ENCODE measurements at places on chromosomes 7 and 10.

DNA sequence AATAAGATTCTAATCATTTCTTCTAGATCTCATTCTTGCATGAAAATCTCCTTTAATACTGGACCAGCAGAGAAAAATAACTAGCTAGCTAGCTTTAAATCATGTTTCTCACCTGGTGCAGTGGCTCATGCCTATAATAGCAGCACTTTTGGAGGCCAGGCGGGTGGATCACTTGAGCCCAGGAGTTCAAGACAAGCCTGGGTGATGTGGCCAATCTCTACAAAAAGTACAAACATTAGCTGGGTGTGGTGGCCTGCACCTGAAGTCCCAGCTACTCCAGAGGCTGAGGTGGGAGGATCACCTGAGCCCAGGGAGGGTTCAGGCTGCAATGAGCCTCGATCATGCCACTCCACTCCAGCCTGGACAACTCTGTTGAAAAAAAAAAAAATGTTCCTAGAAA is 99.2 kb downstream of the BAMBI start:
- DNase-seq, result no peak

DNA sequence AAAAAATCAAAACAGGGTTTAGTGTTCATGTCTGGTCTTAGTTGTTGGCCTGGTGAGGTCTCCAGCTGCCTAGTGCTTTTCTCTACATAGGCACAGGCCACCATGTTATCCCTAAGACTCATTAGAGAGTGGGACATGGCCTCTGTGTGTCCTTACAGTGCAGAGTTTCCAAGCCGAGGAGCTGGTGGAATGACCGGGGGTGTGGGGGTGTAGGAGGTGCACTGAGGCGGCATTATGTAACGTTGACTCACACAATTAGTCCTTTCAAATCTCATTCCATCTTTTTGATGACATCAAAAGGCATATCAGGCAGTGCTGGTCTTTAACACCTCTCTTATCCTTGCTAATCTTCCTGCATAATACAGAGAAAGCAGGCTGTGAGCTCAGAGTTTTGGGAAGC is 71.3 kb downstream of the MTPN start:
- DNase-seq, result no peak

- no peak for DNase-seq
Measured at GRCh38 chr7:137838706-137839315, 8.0 kb downstream of the DGKI start.

- no peak for DNase-seq
Measured at GRCh38 chr10:125441151-125441550, 241.8 kb downstream of the TEX36 start.

DNA sequence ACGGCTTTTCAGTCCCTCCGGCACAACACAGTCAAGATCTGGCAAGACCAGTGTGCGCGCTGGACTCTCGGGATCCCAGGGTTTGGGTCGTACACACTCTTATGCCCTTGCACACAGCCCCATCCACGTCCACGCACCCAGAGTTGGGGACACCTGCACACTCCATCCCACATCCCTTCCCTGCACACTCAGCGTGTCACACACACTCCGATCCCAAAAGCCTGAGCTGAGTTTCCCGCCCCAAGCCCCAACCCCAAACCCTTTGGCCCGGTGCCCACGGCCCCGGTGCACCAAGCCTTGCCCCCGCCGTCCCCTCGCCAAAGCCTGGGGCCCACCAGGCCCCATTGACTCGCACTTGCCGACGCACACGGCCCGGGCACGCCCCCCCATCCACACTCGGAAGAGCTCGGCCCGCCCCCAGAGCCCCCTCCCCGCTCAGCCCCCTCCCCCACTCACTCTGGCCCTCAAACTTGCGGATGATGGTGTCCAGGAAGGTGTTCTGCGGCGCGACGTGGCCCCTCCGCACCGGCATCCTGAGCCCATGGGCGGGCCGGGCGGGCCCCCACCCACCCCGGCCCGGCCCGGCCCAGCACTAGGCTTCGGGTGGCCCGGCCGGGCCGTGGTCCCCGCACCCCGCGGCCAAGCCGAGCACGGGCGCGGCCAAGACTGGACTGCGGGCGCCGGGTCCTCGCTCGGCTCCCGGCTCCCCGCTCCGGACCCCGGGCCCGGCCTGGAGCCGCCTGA is 567 bp downstream of the KCNH2 start:
- DNase-seq, result no peak

- DNase-seq, result no peak
Measured at GRCh38 chr10:130887170-130887569, 424.4 kb downstream of the TCERG1L start.

DNA sequence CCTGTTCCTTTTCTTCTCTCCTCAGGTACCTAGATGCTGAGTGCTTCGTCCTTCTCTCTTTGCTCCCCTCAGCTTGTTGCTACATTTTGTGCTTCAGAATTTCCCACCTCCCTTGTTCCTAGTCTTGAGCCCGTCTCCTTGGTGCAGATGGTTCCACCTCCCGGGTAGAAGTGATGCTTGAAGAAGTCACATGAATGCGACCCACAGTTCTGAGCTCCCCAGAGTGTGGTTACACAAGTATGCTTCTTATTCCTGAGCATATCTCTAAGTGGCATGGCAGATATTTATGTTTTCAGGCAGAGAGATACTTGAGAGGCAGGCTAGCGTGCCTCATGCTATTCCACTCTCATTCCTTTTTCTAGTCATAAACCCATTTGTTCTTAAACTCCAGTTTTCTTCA is 34.0 kb downstream of the INPP5F start:
- DNase-seq, result no peak

DNA sequence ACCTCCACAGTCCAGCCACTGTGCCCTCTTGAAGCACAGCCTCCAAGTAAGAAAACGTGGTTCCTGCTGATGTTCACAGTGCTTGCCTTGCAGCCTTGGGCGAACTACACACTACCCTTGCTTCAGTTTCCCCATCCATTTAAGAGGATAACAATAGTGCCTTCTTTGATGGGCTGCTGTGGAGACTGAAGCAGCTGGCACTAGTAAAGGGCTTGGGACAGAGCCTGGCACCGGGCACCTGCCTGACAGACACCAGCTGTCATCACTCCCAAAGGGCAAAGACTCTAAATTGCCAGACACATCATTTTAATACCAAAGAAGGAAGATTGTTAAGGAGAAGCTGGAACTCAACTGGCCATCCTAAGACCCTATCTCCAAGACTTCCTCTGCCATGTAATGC is 3.1 kb upstream of the C10orf90 start:
- no peak for DNase-seq

- DNase-seq, result no peak
Measured at GRCh38 chr10:25457552-25457951, 282.8 kb downstream of the GPR158 start.

GRCh38 chr7:26850193-26850651 is 14.2 kb downstream of the SKAP2 start:
- DNase-seq, result no peak

GRCh38 chr7:17406738-17407137 is 108.3 kb downstream of the AHR start:
- no peak for DNase-seq

DNA sequence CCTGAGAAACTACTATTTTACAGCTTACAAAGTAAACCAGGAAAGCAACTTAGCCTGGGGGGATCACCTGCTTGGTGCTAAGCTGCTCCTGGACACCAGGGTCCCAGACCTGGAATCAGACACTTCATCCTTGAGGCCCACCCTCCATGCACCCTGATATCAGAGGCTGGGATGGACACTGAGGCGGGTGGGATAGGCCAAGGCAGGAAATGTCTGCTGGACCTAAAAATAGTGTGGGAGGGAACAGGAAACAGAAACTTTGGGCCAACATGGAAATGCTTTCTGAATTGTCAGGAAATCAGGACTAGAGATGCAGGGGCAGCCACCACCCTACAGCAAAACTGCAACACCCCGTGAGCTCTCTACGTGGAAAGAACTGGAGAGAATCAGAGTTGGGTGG is 101.5 kb upstream of the PODXL start:
- DNase-seq, result no peak

DNA sequence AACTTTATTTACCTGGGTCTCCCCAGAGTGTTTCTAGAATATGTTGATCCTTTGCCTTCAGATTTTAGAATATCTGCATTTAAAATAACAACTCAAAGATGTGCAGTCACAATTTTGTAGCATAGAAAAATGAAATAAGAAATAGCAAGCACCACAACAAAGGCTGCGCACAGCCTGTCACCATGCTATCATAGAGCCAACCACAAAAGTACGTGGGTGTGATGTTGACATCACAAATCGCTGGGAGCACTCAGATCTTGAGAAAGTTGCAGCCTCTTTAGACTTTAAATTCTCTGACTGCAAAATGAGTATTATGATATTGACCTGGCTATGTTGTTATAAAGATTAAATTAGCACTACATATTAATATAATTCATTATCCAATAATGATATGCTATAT is 177.9 kb downstream of the TNS3 start:
- DNase-seq, result no peak

DNA sequence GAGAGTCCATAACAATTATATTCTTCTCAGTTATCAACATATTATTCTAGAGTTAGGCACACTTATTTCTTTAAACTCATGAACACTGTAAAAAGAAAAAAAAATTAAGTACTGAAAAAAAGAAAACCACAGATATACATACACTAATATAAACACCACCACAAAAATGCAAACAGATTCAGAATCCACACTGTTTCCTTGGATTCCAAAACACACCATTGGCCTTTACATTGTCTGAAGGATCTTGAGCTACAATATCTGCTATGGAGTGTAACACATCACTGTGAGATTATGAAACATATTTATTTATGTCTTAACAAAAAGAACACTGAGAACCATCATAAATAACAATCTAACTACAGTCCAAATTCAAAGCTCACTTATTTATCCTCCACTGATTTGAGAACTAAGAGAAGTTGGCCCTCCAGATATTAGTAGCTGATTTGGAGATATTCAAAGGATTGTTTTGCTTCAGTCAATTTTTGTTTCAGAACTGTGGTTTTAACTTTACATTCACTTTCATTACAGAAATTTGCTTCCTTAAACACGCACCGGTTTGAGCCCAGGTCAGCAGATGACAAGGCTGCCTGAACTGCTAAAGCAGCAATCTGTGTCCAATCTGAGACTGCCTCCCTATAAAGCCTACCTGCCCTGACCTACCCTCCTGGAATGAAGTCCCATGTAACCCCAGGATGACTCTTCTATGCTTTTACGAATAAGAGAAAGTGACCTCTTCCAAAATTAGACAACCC is 47.0 kb upstream of the CDK1 start:
- DNase-seq, result no peak

DNA sequence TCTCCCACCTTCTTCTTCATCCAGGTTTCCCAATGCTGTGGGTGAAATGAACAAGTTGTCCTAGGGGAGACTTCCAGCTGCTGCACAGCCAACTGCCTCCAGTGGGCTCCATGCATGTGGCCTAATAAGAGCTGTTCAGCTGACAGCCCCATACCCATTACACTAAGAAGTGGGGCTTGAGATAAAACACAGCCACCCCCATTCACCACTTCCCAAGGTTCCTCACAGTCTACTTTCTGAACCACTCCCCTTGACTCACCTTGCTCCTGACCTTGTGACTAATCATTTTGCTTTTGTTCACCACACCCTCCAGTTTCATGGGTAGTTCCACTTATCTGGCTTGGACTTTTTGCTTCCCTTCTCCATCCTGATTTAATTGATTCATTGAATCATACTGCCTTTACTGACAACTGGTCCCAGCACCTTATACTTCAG is 119.3 kb downstream of the CABCOCO1 start:
- no peak for DNase-seq

DNA sequence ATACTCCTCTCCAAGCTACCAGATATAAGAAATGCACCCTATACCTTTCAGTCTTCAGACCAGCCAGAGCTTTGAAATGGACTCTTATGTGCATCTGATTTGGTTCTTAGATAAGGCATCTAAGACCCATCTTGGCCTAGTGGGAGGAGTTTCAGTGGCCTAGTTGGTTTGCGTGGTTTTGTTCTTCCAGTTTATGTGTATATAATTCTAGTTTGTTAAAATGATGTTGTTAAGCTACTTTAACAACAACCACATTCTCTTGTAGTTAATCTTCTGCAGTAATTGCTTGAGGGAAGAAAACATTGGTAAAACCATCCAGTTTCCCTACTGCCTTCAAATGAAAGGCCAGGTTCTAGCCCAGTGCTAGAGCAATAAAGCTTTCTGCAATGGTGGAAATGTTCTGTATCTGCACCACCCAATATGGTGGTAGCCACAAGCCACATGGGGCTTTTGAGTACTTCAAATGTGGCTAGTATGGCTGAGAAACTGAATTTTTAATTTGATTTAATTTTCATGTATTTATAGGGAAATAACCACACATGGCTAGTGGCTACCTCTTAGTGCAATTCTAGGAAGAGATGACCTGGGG is 66.3 kb downstream of the KLHDC10 start:
- no peak for DNase-seq

GRCh38 chr10:63137306-63137705 is 4.2 kb downstream of the NRBF2 start:
- no peak for DNase-seq

DNA sequence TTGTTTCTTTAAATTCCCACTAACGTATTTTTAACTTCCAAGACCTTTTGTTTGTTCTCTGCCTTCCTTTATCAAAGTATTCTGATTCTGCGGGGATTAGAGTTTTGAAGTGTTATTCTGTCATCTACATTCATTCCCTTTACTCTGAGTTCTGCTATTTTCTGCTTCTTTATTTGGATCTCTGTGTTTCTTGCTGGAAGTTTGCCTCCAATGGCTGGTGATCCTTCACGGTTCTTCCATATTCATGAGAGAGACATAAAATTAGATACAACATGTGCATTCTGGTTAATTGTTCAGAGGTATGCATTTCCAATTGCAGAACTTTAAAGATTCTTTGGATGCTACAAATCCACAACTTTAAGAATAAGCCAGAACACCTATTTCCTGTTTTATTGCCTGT is 244.7 kb upstream of the ADARB2 start:
- no peak for DNase-seq

All from stimulated activated CD4-positive, alpha-beta T cell treated with anti-CD3 and anti-CD28 coated beads, Interleukin-2, amount 100 ng/mL, for 4 hours (primary cell).